A549 treated with AZD2906 at 1 μM for 4 hours (cell line): ENCODE measurements at places on chromosomes 4 and X. TPM values are rescaled to one million over a fixed set of nuclear protein-coding genes. Genes with fewer than 3 reads are reported as not detected.

ADGRG2 gene
- 10.4 to 12.0 TPM (median 11.1 TPM) in 5 replicates for total RNA-seq

C1QTNF7 gene
- not detected in 5 replicates for total RNA-seq

TMEM33 gene
- total RNA-seq = 37.1 to 46.4 TPM (median 43.9 TPM) in 5 replicates

FAT4 gene
- 1.4 to 2.7 TPM (median 1.7 TPM) in 5 replicates for total RNA-seq

WDR44 gene
- total RNA-seq = 11.8 to 17.1 TPM (median 13.3 TPM) in 5 replicates

MYOZ2 gene
- total RNA-seq = not detected in 5 replicates

SLC9B1 gene
- total RNA-seq = 0.05 to 0.09 TPM in 2 of 5 replicates, not detected in the others

CENPU gene
- total RNA-seq = 22.9 to 27.3 TPM (median 24.1 TPM) in 5 replicates

ASMT gene
- total RNA-seq = 0.10 to 0.38 TPM (median 0.29 TPM) in 5 replicates

MAP3K15 gene
- total RNA-seq = 1.5 to 2.2 TPM (median 2.0 TPM) in 5 replicates

STAP1 gene
- total RNA-seq = not detected in 5 replicates

FOXR2 gene
- not detected in 5 replicates for total RNA-seq

SPANXA1 gene
- 0.17 to 0.24 TPM in 2 of 5 replicates, not detected in the others for total RNA-seq

SLC6A14 gene
- not detected in 5 replicates for total RNA-seq

MAMLD1 gene
- total RNA-seq = 6.2 to 7.1 TPM (median 6.4 TPM) in 5 replicates
